CD4-positive, alpha-beta T cell treated with Interleukin-1 beta for 1 hour (primary cell): ENCODE measurements at places on chromosomes 5 and 9.
A peak's percentile ranks its signal among the peaks of the same experiment; 100 is the strongest.

DNA sequence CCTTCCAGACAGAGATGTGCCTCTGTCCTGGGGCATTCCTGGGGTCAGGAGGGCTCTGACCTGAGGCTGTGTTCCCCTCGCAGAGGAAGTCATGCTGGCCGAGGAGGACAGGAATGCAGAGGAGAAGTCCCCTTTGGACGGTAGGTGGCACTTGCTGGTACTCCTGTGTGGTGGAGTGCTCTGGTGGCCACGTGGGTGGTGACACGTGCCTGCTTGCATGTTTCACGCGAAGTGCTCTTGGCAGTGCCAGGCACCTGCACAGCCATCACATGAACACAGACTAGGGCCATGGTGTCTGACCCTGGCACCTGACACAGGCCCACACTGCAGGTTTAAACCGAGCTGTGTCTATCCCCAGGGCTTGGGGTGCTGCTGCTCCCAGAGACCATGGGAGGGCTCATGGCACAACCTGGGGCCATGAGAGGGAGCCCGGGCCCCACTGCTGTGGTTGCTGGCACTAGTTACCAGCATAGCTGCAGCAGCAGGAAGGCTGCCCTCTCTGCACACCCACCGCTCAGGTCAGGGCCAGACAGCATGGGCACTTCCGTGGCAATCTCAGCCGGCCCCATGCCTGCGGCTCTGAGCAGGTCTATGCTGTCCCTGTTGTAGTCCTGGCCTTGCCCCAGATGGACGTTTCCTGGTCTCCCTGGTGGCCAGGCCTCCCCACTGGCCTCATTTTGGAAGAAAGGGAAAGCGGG is 79.3 kb downstream of the CACNA1B start:
- no peak for DNase-seq

GRCh38 chr5:138466900-138467710 is 1.8 kb downstream of the EGR1 start:
- peak; percentile 16 for DNase-seq

- no peak for DNase-seq
Measured at GRCh38 chr9:8346296-8346695, 546.7 kb upstream of the DMAC1 start.

GRCh38 chr9:121288673-121289025 is 20.7 kb downstream of the GSN start:
- DNase-seq = no peak

DNA sequence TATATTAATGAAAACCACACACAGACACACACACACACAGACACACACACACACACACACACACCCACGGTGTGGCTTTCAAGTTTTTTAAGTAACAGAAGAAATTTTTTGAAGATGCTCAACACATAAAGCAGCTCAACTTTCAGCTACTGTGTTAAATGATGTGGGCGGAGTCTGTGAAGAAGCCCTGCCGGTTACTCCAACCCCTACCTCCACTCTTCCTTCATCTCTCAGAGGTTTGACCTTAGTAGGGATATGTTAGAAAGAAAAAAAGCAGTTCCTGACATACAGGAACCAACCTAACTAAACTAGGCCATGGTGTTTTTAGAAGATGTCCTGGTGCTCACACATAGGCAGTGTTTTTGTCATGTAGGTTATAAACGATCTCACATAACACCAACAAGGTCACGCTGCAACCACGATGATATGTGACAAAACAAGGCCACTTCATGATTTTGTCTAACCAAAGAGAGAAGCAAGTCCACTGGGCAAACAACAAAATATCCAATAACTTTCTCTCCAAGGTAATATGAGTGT is 112.8 kb downstream of the EMB start:
- peak; percentile 4 for DNase-seq

DNA sequence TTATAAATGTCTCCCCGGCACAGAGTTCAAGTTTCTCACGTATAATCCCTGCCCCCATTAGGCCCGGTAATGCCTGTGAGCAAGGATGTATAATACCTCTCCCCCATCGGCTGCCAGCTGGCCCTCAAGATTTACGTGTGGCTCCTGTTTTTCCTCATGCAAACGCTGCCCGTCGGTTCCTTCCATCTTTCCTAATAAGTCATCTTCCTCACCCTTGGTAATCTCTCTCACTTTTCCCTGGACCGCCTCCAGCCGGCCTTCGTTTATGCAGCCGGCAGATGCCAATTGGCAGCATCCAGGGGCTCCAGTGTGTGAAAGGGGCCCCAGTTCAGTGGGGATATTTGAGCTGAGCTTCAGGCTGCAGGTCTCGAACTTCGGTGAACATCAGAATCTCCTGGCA is 86.5 kb upstream of the NEURL1B start:
- no peak for DNase-seq

DNA sequence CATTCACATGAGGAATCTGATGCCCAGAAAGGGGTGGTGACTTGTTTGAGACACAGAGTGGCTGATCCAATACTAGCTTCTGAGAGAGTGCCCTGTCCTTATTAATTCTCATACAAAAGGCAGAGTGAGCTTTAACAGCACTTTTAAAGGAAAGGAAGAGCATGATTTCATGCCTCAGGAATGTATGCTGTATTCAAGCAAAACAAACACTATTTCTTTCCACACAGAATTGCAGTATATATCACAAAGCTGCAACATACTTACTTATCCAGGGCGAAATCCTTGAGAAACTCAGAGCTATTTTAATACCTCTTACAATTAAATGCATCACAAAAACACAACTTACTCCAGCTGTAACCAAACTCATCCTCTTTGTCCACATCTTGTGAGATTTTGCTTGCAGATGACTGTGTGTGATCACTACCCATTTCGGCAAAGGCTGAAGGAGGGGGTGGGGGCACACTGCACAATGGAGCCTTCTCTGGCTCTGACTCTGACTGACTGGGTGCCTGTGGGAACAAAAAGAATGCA is 139.8 kb downstream of the MPDZ start:
- no peak for DNase-seq

DNA sequence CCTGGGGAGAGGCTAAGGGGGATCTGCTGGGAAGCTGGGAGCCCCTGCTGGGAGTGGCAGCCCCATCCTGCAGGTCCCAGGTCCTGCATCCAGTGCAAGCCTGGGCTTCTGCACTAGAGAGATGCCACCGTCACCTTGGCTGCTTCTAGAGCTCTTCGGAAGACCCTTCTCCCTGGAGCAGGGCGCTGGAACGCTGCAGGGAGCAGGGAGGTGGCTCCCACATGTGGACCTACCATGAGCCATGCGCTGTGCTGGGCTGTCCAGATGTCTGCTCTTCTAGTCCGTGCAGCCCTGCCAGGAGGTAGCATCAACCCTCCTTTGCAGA is 90.9 kb upstream of the PHYKPL start:
- DNase-seq = no peak

GRCh38 chr9:93315118-93315517 is 131.2 kb downstream of the WNK2 start:
- no peak for DNase-seq

- no peak for DNase-seq
Measured at GRCh38 chr5:90097082-90097477, 312.5 kb downstream of the CETN3 start.

GRCh38 chr5:132774406-132774805 is 2.6 kb downstream of the SEPTIN8 start:
- no peak for DNase-seq

- DNase-seq = no peak
Measured at GRCh38 chr5:44885903-44886302, 77.2 kb downstream of the MRPS30 start.

GRCh38 chr5:115686738-115687074 is 60.9 kb upstream of the TMED7 start:
- DNase-seq = no peak

DNA sequence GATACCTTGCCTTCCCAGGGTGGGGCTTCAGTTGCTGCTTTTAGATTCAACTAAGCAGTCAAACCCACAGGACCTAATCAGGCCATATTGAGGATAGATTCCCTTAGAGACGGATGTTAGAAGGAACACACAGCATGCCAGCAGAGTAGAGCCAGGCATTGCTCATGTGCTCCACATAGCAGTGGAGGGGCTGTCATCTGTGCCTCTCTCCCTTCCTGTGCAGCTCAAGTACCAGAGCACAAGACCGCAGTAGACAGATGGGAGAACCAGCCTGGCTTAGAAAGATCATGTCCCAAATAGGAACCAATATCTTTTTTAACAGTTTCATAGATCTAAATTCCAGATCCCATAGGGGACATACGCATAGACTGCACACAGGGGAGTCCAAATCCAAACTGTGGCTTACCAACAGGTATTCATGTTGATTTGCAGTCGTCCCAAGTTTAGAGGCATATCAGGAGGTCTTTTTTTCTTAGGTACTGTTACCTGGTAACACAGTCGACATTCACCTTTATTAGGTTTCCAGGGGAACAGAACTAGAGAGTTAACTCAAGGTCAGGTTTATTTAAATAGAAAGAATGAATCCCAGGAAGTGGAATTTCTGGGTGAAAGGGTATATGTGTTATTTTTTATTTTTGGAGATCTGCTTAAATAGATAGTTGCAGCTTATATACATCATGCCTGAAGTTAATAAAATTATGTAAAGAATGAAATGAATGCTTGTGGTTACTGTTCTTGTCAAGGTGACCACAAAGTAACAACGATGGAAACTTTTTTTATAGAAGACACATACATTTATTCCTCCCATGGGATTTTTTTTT is 43.5 kb upstream of the PCAT7 start:
- DNase-seq = no peak

- no peak for DNase-seq
Measured at GRCh38 chr9:23672151-23672550, 153.9 kb downstream of the ELAVL2 start.

GRCh38 chr5:102599289-102599688 is 100.5 kb upstream of the SLCO6A1 start:
- no peak for DNase-seq

GRCh38 chr9:134295101-134295745 is 31.0 kb upstream of the RXRA start:
- DNase-seq = no peak

- no peak for DNase-seq
Measured at GRCh38 chr9:20309124-20309523, 313.2 kb downstream of the MLLT3 start.

DNA sequence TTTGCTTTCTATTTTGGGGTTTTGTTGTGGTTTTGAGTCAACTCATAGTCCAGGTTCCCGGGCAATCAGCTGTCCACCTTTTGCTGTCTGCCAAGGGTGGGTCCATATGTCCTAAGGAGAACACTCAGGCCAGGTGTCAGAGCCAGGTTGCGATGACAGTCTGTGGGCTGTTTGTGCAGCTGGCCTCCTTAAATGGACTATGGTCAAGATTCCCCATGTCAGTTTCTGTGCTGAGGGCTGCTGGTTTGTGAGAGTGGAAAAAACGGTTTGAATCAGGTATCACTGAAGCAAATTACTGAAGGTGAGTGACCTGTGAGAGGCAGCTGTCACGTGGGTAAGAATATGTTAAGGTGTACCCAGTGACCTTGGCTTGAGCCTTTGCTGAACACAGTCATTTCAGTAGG is 33.0 kb downstream of the SNX30 start:
- DNase-seq = no peak

DNA sequence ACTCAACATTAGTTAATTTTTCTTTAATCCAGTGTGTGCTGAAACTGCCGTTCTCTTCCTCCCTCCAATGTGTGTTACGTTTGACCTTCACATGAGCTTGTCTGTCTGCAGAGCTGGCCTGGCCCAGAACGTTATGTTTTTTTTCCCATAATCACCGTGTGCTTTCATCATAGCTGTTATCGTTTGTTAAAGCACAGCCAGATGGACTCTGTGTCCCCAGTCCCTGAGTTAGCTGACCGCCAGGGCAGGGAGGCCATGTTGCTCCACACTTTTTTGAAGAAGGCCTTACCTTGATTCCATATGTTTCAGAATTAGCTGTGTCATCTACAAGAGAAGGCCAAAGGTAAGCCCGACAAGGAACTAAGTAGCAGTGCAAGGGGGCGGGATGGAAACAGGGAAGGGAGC is 55.7 kb downstream of the HSD17B3 start:
- DNase-seq = no peak

DNA sequence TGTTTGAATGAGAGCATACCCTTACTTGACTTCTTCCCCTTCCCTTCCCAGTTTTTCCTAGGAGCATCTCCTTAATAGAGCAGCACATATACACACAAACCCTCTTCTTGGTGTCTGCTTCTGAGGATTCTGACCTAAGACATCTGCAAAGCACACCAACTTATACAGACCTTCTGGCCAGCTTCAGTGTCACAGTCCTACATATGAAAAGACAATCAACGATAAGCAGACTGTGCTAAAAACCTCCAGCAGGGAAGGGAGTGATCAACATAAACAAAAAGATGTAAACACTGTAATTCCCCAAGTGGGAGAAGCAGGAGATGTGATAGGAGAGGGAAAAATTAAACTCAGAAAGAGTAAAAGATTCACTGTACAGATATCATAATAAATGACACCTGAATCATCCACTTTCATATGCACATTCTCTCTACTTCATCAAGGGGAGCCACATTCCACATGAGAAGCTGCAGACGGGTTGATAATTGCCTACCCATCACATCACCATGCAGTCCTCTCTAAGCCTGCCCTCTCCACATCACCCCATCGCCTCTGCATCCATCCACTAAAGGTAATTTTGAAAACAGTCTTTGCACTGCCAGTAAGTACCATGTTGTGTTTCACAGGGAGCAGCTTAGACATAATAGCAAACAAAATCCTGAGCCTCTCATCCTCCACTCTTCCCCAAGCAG is 13.0 kb downstream of the APBA1 start:
- DNase-seq = no peak

- no peak for DNase-seq
Measured at GRCh38 chr5:69416180-69416579, 1.3 kb downstream of the MARVELD2 start.

GRCh38 chr9:92864152-92864551 is 13.7 kb downstream of the ZNF484 start:
- no peak for DNase-seq

DNA sequence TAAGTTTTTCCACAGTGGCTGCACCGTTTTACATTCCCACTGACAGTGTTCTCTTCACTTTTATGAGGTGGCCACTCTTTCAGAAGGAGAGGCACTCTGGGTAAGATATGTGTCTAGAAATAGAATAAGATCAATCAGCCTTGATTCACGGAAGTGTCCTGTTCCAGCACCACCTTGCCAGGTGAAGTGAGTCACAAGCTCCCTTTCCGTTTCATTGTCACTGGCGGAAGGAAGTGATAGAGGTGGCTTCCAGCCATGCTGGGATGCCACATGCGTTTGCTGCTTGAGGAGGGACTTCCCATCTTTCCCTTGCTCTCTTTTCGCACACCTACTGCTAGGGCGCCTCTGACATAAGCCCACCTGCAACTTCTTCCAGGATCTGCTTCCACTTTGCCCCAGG is 217.1 kb downstream of the PIK3R1 start:
- DNase-seq = peak; percentile 44

- DNase-seq = peak; percentile 14
Measured at GRCh38 chr5:142758062-142758795, 11.9 kb upstream of the ARHGAP26 start.

GRCh38 chr5:143228597-143229293 is 174.7 kb downstream of the NR3C1 start:
- DNase-seq = no peak

DNA sequence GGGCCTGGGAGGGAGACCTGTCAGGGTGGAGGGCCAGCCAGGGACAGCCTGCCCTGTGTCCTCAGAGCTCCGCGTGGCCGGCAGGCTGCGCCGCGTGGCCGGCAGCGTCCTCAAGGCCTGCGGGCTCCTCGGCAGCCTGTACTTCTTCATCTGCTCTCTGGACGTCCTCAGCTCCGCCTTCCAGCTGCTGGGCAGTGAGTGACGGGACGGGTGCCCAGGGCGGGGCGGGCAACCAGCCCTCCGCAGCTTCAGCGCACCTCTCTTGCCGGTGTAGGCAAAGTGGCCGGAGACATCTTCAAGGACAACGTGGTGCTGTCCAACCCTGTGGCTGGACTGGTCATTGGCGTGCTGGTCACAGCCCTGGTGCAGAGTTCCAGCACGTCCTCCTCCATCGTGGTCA is 1.8 kb downstream of the SLC34A3 start:
- no peak for DNase-seq
